ENCODE measurements at places on chromosomes 16 and 17.

GRCh38 chr16:53093162-53093744, 38.5 kb downstream of the CHD9 start:
- DNase-seq, result no peak

DNA sequence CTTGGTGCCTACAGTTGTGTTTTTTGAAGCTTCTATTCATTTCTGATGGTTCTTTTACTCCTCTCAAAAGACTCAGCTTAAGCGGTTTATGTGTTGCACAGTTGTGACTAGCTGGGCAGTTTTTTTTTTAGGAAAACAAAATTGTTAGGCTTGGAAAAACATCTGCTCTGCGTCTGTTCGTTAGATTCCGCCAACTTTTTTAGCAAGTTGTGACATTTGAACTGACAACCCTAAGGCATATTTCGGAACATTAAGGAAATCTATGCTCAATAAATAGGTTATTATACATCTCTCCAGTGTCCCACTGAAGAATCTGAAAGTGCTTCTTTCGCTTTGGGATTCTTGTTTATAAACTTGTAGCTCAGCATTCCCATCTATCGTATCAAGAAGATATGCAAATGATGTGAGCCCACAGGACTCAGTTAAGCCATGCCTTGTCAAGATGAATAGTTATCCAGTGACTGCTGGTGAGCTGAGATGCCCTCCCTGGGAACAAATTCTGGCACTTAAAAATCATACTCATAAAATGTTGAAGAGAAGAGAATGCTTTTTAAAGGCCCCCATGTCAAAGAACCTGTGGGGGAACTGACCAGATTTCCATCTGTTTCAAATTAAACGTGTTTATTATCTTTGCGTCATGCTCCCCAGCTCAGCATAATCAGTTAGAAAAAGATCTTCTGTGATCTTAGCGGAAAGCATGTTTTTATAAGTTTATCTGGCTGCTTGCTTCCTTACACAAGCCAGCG, 109.0 kb upstream of the FAM20A start:
- peak; percentile 19 for DNase-seq

DNA sequence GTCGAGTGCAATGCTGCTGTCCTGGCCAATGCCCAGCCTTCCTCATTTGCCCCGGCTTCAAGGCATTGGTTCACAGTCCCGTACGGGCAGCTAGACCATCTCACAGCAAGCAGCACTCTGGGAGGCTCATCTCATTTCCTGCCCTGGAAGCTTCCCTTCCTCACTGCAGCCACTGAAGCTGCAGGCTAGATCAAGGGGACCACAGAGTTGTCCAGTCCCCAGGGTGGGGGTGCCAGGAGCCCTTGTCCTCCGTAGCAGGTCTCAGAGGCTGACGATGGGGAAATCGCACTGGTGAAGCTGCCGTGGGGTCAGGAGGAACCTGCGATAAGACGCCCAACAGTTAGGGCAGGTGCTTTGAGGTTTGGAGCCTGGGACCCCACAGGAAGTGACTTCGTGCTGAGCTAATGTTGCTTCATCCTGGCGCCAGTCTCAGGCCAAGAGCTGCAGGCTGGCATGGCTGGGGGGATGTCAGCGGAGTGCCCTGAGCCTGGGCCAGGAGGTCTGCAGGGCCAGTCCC, at the start of gene SPNS3:
SPNS3 (plus strand) TSS at position 426 of the 517 bp plus-strand sequence; CDS start at position 454, 28 bp downstream.
- no peak for DNase-seq

GRCh38 chr17:61579961-61580360, 11.1 kb downstream of the NACA2 start:
- DNase-seq, result no peak

- DNase-seq, result no peak
Observed at GRCh38 chr16:56732366-56732765, 2.4 kb downstream of the NUP93 start.

DNA sequence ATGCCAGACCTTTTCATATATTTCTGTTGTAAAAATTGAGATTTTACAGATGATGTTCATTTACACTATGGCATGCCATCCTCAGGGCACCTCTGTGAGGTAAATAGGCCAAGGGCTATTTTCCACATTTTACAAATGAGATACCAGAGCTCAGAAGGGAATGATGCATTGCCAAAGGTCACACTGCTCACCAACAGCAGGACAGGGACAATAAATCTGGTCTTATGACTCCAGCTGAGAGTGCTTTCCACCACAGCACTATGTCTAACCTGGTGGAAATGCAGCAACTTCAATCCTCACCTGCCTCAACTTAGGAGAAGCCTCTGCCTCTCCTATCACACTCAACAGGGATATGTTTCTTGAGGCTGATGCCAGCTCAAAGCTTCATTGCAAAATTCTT, 40.6 kb downstream of the GRIN2A start:
- DNase-seq, result peak; percentile 41

DNA sequence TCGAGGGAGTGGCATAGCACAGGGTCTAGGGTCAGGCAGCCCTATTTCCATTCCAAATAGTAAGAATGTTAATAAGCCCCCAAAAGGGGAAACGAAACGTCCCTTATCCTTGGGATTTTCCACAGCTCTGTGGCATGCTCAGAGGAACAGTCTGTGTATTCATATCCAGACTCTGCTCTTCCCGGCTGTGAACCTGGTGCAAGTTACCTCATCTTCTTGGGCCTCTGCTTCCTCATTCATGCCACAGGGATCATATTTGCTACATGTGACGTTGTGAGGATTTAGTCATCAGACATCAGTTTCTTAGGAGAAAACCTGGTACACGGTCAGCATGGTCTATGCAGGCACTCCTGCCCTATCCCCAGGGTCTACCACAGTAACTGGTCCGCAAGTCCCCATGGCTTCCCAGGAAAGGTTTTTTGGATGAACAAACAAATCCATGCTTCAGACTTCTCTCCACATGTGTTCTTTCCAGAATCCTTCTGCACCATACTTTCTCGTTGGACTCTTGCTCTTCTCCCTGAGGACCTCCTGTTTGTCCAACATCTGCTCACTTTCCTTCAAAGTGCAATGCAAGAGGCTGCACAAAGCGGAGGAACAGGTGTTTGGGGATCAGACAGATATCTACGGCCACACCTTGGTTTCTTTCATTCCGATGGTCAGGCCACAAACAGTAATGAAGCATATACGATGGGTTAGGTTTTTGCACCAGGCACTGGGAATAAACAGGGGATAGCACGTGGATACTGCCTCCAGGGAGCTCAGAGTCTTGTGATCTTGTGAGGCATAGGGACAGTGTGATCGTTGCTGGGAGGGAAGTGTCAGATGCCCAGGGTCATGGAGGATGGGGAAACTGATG, 17.7 kb downstream of the GLP2R start:
- no peak for DNase-seq

DNA sequence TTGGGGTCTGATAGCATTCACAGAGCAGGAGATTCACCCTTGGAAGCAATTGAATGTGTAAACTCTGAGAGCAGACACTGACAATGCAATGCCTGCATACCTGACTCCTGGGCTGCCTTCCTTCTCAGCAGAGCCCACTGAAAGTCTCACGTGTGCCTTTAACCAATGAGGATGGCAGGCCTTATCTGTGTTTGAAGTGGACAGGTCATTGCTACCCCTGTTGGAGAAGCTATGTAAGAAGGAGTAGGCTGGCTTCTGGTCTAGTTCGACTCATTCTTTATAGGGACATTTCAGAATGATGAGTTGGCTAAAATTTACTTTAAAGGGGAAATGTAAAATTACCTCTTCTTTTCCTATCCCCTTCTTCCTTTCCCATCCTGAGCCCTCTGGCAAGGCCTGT, 446.3 kb downstream of the SLC39A11 start:
- DNase-seq, result no peak

GRCh38 chr16:2487903-2488531, 13.1 kb downstream of the TBC1D24 start:
- no peak for DNase-seq

DNA sequence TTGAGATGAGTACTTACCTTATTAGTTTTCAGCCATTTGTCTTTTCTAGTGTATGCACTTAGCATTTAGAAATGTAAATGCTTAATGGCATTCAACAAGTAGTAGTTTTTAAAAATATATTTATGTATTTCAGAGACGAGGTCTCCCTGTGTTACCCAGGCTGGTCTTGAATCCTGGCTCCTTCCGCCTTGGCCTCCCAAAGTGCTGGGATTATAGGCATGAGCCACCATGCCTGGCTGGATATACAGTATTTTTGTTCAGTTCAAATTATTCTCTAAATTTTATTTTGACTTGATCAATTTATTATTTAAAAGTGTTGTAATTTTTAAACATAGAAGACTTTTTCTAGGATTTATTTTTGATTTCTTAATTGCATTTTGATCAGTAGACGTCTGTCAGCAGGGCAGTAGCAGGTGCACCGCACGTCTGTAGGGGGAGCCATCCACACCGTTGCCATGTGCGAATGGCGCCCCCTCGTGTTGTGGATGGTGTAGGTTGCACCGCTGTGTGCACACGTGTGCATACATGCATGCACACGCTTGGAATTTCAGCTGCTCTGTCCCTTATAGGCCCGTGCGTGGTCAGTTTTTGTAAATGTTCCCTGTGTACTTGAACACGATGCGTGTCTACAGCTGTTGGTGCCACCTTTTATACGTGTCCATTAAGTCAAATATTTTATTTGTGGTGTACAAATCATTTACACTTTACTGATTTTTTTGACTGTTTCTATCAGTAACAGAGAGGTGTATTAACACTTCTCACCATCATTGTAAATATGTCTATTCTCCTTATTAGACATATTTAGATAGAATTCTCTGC, 30.6 kb downstream of the RPTOR start:
- peak; percentile 75 for DNase-seq

DNA sequence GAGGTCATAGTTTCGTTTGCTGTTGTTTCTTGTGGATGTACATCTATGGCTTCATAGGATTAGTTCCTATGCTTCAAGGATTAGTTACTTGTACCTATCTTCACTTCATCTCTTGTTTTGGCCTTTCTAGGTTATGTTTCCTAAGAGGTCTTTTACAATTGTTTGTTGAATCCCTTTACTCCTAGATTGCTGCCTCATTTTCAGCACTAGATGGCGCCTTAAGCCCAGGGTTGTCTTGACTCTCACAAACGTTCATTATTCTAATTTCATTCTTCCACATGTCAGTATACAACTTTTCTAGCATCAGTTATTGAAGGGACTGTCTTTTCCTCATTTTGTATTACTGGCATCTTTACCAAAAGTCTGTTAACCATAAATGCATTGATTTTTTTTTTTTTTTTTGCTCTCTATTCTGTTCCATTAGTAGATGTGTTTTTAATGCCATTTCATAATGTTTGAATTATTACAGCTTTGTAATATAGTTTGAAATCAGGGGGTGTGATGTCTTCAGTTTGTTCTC, 45.0 kb upstream of the NACA2 start:
- DNase-seq, result peak; percentile 19

DNA sequence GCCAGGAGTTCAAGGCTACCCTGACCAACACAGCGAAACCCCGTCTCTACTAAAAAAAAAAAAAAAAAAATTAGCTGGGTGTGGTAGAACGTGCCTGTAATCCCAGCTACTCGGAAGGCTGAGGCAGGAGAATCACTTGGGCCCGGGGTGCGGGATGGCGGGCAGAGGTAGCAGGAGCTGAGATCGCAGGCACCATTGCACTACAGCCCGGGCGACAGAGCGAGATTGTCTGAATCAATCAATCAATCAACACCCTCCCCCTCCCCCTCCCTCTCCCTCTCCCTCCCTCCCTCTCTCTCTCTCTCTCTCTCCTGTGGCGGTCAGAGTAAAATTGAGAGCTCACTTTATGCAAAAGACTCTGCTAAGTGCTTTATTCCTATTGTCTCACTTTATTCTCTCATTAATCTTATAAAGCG, 1.2 kb downstream of the HSDL1 start:
- no peak for DNase-seq

GRCh38 chr16:4788489-4788889, 344 bp upstream of the SEPTIN12 start:
- no peak for DNase-seq

DNA sequence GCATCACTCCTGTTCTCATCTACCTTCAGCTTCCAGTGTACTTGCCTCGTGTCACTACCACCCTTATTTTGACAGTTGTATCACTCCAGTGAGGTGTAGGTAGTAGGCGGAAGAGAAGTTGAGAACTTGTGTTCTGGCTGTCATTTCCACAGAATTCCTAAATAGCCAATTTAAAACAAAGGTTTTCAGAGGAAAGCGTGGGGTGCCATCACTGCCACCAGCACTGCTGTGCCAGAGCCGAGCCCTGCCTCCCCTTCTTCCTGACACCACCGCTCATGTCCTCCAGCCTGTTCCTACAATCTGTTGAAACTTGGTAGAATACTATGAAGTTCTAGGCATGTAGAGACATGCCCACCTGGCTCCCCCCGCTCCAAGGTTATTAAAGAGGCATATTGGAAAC, 215.8 kb downstream of the TANC2 start:
- DNase-seq, result no peak

DNA sequence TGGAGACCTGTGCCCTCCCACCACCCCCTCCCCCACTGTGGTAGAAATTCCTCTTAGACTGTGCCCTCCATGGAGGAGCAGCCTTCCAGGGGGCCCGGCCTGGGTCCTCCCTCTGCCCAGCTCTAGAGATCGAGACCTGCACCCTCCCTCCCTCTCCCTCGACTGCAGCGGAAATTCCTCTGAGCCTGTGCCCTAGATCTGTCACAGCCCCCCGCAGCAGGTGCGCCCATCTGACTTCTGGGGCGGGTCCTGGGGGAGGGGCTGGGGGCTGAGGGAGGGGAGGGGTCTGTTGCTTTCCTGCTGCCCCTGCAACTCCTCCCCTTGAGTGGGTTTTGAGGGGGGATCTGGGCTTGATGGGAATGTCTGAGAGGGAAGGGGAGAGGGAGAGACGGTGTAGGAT, 177.8 kb upstream of the GSE1 start:
- DNase-seq, result no peak

- DNase-seq, result no peak
Observed at GRCh38 chr17:144936-145670, 7.7 kb downstream of the SCGB1C2 start.

DNA sequence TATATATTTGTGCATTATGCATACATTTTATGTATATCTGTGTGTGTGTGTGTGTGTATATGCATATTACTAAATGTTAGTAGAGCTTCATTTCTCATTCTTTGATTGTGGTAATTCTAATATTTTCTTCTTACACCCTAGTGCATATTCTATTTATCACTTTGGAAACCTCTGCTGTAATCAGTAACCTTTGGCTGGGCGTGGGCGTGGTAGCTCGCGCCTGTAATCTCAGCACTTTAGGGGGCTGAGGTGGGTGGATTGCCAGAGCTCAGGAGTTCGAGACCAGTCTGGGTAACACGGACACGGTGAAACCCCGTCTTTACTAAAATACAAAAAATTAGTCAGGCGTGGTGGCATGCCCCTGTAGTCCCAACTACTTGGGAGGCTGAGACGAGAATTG, 26.9 kb downstream of the CPSF4L start:
- no peak for DNase-seq

DNA sequence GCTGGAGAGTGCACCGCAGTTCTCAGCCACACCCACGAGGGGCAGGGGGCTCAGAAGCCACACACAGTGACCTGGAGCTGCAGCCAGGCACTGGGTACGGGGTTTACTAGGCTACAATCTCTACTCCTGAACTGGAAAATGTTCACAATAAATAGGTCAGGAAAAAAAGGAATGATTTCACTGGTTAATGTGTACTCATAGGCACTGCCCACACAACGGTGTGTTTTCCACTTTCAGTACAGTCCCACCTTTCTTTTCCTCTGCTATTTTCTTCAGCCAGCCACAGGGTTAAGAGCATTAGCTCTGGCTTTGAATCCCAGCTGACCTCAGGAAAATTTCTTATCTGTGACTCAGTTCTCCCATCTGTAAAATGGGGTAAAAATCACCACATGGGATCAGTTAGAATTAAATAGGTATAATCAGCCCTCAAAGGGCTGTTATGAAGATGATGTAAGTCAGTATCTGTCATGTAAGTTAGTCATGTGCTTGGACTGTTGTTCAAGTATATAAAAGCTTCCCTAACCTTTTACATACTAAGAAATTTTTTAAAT, 35.7 kb downstream of the ZCCHC14 start:
- no peak for DNase-seq

GRCh38 chr17:81434072-81434471, 38.8 kb downstream of the BAHCC1 start:
- no peak for DNase-seq

All from left kidney (tissue), 8 donors.